ENCODE measurements at places on chromosomes 3 and 15.

DNA sequence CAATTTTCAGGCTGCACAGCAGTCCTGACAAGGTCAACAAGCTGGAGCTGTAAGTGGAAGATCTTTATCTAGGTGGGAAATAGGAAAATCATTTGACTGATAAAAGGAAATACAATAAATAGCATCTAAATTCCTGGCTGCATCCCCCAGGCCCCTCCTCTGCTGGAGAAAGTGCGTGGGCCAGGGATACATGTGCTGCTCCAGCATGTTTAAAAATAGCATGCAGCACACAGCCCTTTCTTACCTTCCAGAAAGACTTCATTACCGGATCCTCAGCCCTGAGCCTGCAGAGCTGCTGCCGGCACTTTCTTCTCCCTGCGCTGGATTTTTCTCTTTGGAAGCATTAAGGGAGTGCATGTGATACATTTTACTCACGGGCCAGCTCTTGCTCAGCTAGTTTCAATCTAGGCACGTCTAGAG is 77.3 kb downstream of the HMG20A start:
- DNase-seq = no peak

- DNase-seq = no peak
These were observed 33.7 kb downstream of the FLNB start for GRCh38 chr3:58041826-58042324.

DNA sequence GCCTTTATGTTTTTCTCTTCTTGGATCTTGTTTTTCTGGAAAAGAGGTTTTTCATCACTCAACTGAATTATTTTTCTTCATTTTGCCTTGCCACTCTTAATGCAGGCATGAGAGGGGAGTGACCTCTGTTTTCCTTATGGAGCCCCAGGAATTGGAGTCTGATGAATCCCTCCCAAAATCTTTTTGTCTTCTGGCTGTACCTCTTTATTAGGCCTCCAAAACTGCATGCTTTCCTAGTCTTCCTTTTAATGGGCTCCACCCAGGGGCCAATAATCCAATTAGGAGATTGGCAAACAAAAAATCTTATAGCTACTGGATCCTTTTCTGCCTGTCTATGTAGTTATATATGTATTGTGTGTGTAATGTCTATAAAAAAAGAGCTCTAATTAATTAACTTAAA is 192.4 kb upstream of the PEX5L start:
- DNase-seq = no peak

DNA sequence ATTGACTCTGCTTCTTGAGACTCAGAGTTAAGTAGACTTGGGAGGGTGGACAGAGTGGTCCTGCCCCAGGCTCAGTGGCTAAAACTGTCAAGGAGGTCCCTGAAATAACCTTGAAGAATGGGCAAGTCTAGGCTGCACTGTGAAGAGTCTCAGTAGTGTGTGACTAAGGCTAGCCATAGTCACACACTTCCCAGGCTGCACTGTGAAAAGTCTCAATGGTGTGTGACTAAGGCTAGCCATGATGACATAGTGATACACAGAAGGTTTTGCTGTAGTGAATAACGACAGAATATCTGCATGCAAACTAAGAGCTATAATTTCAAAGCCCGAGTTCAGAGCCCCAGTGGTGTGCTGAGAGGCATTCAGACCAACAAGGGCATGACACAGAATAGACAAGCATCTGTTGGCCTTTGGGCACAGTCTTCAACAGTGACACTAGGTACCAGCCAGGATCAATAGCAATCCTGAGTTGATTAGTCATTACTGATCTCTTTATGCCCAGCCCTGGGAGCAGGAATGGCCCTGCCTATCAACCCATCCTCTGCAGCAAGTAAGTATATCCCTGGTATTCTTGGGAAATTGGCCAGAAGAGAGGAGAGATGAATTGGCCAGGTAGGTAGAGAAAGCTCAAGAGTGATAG is 72.4 kb upstream of the BBX start:
- DNase-seq = no peak

GRCh38 chr3:144031938-144032337 is 60.3 kb downstream of the DIPK2A start:
- no peak for DNase-seq

GRCh38 chr3:55765398-55765797 is 278.3 kb upstream of the WNT5A start:
- no peak for DNase-seq
